Body of pancreas (tissue), 4 donors: ENCODE measurements at places on chromosomes 11 and 22.
A peak's percentile ranks its signal among the peaks of the same experiment; 100 is the strongest.

GRCh38 chr22:30021881-30022619, 58.2 kb upstream of the HORMAD2 start:
- DNase-seq, result no peak

DNA sequence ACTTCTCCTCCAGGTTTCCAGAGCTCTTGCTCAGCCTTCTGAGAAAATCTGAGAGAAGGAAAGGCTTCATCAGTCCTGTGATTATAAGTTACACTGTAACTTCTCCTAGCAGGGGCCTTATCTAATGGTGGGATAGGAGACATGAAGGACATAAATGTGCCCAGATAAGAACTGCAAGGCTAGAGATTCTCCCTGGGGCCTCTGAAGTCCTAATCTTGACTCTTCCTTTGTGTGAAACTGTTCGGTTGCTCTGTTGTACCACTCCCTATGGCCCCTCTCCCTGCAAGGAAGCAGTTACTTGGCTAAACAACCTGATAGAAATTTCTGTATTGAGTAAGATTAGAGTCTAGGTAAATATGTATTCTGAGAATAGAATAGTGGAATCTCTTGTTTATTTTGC, 780.9 kb downstream of the ETS1 start:
- DNase-seq, result no peak

DNA sequence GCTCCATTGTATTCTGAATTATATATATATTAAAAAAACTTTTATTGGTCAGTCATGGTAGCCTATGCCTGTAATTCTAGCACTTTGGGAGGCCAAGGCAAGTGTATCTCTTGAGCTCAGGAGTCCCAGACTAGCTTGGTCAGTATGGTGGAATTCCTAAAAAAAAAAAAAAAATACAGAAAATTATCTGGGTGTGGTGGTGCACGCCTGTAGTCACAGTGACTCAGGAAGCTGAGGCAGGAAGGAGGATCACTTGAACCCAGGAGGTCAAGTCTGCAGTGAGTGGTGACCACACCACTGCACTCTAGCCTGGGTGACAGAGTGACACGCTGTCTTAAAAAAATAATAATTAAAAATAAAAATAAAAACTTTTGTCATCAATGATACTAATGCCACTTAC, 133.2 kb downstream of the FAT3 start:
- DNase-seq, result no peak

GRCh38 chr11:106077609-106078455, at the start of gene AASDHPPT:
Gene AASDHPPT, plus strand, starts transcription at chr11:106077662. Its CDS starts 49 bp downstream, at chr11:106077711.
- DNase-seq, result peak; percentile 58

- no peak for DNase-seq
Observed at GRCh38 chr11:114684636-114685035, 6.3 kb downstream of the NXPE2 start.

DNA sequence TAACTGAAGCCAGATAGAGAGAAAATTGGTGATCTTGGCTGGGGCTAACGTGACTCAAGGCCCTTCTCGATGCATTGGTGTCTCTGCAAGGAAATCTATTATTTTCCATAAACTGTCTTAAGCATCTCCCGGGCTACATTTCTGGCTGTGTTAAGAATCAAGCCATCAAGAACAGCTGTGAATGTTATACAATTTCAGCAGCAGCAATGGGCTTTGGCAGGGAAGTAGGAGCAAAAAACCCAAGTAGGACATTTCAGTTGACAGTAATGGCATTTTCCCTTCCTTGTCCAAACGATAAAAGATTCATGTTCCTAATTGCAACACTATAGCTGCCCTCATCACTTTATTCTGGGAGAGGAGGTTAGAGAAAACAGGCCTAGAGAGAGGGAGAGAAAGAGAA, 335.0 kb downstream of the CADM1 start:
- DNase-seq, result no peak

DNA sequence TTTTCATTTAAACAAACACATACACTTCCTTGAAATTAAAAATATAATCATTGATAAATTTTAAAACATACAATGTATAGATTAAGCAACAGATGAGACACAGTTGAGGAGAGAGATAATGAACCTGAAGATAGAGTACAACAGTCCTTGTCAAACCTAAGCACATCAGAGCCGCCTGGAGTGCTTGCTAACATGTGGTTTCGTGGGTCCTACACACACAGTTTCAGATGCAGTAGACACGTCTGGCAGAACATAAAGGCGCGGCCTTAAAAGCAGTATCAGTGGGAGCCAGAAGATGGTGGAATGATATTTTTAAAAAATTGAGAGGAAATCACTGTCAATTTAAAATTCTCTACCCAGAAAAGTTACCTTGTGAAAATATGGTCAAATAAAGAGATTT, 134.4 kb downstream of the MPPED1 start:
- no peak for DNase-seq

- DNase-seq, result no peak
Observed at GRCh38 chr11:67268962-67269268, 2.6 kb downstream of the GRK2 start.

DNA sequence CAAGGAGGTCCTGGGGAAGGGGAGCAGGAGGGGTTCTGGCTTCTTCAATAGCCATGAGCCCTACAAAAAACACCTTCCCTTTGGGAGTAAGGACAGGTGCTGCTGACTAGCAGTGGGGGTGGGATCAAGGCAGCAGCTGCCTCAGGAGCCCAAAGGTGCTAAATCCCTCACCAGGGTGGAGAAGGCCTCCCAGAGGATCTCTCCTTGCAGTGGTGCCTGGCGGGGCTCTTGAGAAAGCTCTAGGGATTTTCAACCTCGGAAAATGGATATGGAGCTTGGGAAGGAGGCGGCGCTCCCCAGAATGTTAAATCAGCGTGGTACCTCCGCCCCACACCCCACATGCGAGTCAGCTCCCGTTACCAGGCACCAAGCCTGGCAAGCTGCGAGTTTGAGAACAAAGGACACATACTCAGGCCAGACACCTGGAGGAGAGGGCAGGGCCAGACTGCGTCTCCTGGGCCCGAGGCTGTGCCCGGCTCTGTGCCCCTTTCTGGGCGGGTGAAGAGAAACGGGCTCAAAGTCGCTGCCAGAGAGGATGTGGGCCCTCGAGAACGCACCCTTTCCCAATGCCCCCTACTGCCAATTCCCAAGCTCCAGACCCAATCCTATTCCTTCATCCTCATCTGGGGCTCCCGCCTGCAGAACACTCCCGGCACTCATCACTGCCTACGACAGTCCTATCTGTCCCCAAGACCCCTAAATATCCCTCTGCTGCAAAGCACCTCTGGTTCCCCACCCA, 139.0 kb downstream of the BRD1 start:
- DNase-seq, result no peak

DNA sequence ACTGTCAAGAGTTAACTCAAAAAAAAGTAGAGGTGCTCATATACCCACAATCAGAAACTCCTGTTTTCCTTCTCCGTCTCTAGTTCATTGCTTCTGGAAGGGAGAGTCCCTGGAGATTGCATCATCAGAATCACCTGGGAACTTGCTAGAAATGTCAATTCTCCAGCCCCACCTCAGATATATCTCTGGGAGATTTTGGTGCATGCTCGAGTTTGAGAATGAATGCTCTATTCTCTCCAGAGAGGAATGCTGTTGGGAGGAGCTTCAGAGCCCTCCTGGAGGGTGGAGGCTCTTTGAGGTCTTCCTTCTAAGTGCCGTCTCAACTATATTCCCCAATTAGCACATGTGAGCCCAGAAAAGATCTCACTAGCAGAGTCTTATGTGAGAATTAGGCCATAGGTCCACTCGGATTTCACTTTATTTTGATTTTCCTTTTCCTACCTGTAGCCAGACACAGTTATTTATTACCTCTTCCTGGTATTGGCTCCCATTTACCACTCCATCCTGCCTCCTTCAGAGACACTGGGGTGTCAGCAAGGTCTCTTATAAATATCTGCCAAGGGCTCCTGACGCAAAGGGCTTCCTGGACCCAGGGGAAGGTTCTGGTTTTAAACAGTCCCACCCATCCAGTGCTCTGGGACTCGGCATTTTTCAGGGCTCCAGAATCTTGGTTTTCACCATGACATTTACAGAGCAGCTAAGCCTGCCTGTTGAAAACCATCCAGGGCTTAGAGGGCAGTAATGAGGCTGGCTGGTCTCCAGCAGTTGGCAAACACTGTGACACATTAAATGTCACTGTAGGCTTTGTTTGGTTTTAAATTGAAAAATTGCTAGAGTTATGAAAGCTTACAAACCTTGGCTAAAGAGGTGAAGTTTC, 136.2 kb downstream of the CD44 start:
- DNase-seq, result peak; percentile 98

DNA sequence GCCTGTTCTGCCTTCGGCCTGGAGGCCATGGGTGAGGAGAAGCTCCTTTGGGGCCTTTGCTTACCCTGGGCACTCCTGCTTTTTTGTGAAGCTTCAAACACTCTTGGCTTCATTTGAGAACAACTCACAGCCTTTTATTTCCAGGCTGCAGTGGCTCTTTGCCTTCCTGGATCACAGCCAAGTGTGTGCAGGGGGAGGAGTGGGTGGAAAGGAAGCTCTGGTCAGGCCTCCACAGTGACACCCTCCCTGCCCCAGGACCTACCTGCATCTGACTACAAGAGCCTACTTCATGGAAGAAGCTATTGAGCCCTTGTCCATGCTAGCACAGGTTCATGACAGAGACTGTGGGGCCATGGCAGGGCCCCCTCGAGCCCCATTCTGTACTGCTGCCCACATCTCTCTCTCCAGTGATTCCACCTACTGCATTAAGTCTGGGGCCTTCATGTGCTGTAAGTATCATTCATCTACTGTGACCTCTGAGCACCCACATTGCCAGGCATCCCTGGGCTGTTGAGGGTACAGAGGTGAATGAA, 52.3 kb downstream of the GAB4 start:
- no peak for DNase-seq

DNA sequence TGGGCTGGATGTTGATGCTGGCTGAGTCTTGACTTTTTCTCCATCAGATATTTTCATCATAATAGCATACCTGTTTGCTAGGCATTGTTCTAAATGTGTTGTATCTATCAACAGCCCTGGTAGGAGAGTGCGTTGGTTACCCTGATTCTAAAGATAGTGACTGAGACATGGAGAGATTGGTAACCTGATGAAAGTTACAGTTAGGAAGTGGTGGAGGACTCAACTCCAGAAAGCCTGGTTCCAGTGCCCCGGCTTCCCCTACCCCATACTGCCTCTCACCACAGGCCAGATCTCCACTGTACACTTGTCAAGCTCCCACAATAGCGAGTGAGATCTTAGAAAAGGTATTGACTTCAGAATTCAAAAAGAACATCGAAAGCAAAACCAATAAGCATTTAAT, 22.8 kb upstream of the RELT start:
- no peak for DNase-seq

- DNase-seq, result no peak
Observed at GRCh38 chr22:49269371-49269770, 558.3 kb downstream of the BRD1 start.

DNA sequence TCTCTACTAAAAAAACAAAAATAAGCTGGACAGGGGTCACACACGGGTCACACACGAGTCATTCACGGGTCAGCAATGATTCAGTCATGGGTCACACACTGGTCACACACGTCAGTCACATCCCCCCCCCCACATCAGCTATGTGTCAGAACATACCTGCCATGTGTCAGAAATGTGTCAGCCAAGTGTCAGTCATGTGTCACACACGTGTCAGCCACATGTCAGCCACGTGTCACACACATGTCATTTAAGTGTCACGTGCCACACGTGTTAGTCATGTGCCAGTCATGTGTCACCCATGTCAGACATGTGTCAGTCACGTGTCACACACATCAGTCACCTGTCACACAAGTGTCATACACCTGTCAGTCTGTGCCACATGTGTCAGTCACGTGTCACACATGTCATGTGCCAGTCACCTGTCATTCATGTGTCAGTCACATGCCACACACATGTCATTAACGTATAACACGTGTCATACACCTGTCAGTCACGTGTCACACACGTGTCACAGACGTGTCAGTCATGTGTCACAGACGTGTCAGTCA, 28.7 kb upstream of the MMP20 start:
- no peak for DNase-seq

DNA sequence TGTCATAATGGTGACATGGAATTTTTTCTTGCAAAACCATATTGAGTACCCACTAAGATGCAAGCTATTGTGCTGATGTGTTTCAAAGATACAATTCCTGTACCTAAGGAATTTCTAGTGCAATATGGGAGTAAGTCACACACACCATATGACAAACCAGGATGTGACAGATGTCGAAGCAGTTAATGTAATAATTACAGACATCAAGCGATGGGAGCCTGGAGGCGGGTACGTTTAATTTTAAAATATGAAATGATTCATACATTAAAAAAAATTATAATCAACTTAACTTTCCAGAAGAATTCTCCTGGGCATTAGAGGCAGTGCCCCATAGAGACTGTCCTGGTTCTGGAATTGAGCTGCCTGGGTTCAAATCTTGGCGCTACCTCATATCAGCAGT, 6.0 kb downstream of the SYCE3 start:
- no peak for DNase-seq

- no peak for DNase-seq
Observed at GRCh38 chr22:45502215-45503049, at the start of gene FBLN1. Gene FBLN1, plus strand, starts transcription at chr22:45502883. Its CDS starts 103 bp downstream, at chr22:45502986.

- DNase-seq, result peak; percentile 49
Observed at GRCh38 chr11:112017538-112017937, 7.7 kb upstream of the DLAT start.

GRCh38 chr22:39215426-39216142, 29.2 kb downstream of the PDGFB start:
- DNase-seq, result no peak

- DNase-seq, result no peak
Observed at GRCh38 chr11:7901319-7901854, 29.7 kb downstream of the OR10A6 start.

DNA sequence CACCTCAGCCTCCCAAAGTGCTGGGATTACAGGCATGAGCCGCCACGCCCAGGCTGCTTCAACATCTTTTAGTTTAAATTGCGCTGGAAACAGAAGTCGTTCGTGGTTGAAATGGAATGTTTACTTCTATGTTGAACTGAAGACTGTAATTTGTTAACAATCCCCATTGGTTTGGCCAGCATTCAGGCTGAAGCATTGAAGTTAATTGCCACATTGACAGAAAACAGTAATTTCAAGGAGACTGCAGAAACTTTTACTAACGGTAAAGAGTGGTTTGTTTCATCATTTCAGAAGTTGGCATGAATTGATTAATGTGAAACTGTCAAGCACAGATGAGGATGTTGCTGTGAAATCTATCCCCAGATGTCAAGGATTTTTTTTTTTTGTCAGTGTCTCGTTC, 14.2 kb downstream of the AP5B1 start:
- DNase-seq, result no peak

DNA sequence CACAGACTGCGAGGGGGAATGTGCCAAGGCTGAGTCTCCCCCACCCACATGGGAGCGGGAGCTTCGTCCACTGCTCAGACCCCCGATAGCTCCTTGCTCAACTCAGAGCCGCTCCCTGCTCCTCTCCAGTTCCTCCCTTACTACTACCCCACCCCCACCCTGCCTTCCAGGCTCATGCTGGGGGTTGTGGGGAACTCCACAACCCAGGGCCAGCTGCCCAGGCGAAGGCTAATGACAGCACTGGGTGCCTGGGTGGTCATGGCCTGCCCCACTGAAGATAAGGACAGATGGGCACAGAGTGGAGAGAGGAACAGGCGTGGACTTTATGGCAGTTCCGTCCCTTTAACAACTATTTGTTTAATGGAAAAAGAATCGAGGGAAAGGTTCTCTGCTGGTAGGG, 73.7 kb downstream of the PDE2A start:
- no peak for DNase-seq

GRCh38 chr11:15863411-15863810, 492.9 kb downstream of the SOX6 start:
- DNase-seq, result no peak
